PC-3 (cell line): ENCODE measurements at places on chromosomes 6 and 20. TPM values are rescaled to one million over a fixed set of nuclear protein-coding genes. Genes with fewer than 3 reads are reported as not detected.

Gene ARFGEF3
- 7.8 and 8.8 TPM in 2 replicates for total RNA-seq

GRCh38 chr6:140204154-140204553 is 829.7 kb upstream of the CITED2 start:
- H3K27ac ChIP-seq: peak overlapping the region; percentile 18; the same call in 1 of the 2 replicates
- H3K4me1 ChIP-seq: peaks cover 21% of the 10 kb centered on the region
- H3K27me3 ChIP-seq: no peaks in the 10 kb centered on the region
- no peaks in the 10 kb centered on the region for H3K36me3 ChIP-seq
- no peak overlapping the region for H3K4me3 ChIP-seq

- no peak for DNase-seq
- H3K4me1 ChIP-seq: peaks cover 18% of the 10 kb centered on the region
- H3K27me3 ChIP-seq: no peaks in the 10 kb centered on the region
- H3K36me3 ChIP-seq: no peaks in the 10 kb centered on the region
- peak overlapping the region; percentile 77 for H3K4me3 ChIP-seq
Observed at GRCh38 chr6:133951227-133951626, 1.8 kb upstream of the TBPL1 start.

- H3K27ac ChIP-seq: no peak overlapping the region
- H3K27me3 ChIP-seq: no peaks in the 10 kb centered on the region
- no peak for DNase-seq
- no peak overlapping the region for H3K4me3 ChIP-seq
- H3K4me1 ChIP-seq: no peaks in the 10 kb centered on the region
Observed at GRCh38 chr6:22078802-22079545, 217.9 kb downstream of the PRL start.

Gene CGAS
- 18.7 and 19.4 TPM in 2 replicates for total RNA-seq
